Central memory CD4-positive, alpha-beta T cell (primary cell): ENCODE measurements at places on chromosomes 12 and 14.

DNA sequence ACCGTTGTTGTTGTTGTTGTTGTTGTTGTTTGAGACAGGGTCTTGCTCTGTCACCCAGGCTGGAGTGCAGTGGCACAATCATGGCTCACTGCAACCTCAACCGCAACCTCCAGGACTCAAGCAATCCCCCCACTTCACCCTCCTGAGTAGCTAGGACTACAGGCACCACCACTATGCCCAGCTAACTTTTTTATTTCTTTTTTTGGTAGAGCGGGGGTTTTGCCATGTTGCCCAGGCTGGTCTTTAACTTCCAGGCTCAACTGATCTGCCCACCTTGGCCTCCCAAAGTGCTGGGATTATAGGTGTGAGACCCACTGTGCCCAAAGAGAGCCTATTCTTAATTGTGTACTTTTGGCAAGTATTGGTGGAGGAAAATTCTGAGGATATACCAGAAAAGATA, 25.7 kb downstream of the MOK start:
- DNase-seq: no peak

GRCh38 chr12:50614167-50614759, 109.5 kb downstream of the DIP2B start:
- no peak for DNase-seq

DNA sequence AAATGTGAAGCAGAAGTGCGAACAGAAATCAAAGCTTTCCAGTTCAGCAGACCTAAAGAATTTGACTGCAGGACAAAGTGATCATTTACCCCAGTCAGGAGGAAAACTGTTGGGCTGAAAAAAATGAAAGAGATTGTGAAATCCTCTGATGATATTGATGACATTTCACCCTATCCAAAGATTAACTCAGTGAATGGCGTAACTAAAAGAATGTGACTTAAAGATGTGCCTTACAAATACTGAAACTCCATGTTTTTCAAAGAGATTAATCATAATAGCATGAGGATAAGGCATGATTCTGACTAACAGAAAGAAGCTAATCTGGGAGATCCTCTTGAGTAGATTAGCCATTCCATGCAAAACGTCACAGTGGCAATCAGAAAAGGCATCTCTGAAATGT, 225.6 kb downstream of the DUSP6 start:
- DNase-seq: no peak

GRCh38 chr12:117214797-117215196, 24.5 kb upstream of the FBXO21 start:
- no peak for DNase-seq

- DNase-seq: no peak
Measured at GRCh38 chr12:92058664-92059063, 87.0 kb downstream of the BTG1 start.

DNA sequence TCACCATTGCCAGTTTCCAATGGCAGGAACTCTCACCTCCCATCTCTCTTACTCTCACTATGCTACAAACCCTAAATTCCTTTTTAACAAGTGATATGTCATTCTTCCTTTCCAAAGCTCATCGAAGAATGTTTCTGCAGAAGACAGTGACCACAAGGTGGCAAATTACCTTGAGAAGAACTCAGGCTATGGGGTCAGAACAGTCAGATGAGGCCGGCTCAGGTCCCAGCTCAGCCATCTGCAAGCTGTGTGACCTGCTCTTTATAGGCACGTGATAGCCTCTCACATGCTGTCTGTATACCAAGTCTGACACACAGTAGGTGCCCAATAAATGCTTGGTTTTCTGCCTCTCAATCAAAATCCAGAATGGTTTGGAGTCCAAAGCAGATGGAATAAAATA, 80.7 kb downstream of the FOXN3 start:
- DNase-seq: no peak

GRCh38 chr12:124438437-124439056, 128.9 kb downstream of the NCOR2 start:
- no peak for DNase-seq

- DNase-seq: no peak
Measured at GRCh38 chr14:97477353-97477752, 680.2 kb downstream of the VRK1 start.

GRCh38 chr12:75705749-75706711, 194.6 kb upstream of the KRR1 start:
- no peak for DNase-seq

DNA sequence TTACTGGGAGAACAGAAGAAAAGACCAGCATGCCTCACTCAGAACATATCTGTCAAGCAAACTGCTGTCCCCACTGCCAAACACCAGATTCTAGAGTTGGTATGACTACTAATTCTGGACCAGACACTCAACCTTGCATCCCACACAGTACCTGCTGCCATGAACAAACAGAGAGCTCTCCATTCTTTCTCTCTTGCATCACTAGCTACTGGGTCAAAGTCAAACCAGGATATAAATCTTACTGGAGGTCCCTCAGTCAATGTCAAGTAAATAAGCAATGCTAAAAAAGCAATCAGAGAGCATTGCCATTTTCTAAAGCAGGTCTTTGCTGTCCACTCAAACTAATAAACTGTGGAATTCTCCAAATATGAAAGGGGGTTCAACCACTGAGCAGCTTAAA, 452.4 kb upstream of the SEL1L start:
- DNase-seq: no peak

DNA sequence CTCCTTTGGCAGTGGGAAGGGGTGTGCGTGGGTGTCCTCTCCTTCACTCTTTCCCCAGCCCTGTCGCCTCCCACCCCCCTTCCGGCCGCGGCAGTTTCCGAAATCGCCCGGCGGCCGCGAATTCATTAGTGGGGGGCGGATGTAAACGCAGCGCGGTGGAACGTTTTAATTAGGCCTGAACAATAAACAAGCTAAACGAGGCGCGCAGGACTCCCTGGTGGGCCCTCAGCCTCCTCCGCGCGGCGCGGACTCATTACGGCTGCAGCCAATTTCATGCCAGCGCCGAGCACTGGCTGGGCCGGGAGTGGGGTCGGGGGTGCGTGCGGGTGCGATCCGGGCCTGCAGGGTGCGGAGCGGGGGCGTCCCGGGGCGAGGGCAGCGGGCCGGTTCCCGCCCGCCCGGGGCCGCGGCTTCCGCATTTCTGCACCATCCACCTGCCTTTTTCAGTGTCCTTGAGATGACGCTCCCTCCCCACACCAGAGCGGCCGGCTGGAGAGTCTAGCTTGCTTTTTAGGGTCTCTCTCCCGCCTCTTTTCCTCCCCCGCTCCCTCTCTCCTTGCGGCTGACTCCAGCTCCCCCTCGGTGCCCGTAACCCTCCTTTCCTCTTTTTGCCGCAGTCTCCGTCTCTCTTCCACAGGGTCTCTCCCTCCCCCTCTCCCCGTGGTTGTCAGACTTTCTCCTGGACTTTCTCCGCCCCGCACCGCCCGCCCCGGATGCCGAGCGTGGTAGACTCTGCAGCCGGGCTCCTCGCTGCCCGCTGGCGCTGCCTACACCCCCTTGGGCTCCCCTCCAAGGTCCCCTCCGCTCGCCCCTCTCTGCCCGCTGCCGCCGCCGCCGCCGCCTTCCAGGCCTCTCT, at the start of gene CISTR:
CISTR (minus strand) TSS at position 644 of the 856 bp plus-strand sequence.
- DNase-seq: no peak

DNA sequence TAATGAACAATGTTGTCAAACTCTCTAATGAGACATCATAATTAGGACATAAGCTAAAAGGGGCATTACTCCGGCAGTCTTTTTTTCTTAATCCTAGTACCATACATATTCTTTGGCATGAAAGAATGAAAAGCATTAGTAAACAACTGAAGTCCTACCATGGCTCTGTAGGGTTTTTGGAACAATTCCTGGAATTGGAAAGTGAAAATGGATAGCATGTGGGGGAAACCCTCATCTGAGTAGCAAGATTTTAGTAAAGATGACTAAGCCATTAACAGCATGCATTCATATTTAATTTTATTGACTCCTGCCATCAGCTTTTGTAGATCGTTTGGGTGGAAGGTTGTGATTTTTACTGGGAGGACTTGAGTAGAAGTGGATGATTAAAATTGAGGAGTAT, 216.2 kb upstream of the PDZRN4 start:
- no peak for DNase-seq

GRCh38 chr14:71021347-71022011, 114.2 kb downstream of the PCNX1 start:
- DNase-seq: no peak

DNA sequence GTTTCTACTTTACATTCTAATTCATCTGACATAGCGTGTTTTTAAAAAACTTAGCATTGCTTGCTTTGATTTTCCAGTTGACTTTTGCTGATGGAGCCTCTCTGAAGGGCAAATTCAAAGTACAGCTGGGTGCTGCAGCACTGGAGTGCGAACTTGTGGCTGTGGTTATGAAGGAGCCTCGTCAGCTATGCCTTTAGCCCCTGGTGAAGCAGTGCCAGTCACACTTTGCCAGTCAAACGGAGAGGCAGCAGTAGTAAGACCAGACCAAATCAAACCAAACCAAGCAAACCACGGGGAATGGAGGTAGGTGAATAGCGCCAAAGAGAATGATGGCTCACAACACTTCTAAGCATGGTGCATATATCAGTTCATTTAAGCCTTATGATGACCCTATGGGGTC, 15.1 kb upstream of the SLC38A2 start:
- no peak for DNase-seq

DNA sequence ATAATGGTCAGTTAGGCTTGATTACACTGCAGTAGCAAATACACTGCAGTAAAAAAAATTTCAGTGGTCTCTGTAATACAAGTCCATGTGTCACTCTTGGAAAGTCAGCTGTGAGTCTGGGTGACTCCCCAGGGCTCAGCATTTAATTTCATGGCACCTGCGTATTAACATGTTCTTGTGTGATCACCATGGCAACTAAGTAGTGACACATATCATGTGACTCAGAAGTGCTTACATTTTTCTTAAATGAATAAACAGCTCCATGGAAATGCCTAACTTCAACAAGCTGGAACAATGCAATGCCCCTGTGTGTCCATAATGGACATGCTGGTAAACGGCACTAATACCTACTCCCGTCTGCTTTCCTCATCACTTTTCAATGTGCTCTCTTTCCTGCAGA, 88.5 kb upstream of the ANO4 start:
- no peak for DNase-seq

DNA sequence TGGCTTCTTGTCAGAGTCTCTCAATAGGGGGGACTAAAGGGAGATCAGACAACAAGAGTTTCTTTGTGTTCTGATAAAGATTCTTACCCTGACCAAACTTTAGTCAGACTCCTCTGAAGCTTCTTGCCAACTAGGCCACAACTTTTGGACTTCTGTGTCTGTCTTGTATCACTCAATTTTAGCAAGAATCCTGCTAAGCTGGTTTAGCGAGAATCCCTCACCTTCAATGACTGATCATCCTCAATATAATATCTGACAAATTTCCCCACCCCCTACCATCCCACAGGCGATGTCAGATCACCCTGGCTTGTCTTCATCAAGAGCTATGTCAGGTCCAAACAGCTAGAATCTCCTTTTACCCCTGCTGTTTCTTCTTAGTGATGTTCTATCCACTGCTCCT, 215.2 kb downstream of the RASSF9 start:
- DNase-seq: no peak

DNA sequence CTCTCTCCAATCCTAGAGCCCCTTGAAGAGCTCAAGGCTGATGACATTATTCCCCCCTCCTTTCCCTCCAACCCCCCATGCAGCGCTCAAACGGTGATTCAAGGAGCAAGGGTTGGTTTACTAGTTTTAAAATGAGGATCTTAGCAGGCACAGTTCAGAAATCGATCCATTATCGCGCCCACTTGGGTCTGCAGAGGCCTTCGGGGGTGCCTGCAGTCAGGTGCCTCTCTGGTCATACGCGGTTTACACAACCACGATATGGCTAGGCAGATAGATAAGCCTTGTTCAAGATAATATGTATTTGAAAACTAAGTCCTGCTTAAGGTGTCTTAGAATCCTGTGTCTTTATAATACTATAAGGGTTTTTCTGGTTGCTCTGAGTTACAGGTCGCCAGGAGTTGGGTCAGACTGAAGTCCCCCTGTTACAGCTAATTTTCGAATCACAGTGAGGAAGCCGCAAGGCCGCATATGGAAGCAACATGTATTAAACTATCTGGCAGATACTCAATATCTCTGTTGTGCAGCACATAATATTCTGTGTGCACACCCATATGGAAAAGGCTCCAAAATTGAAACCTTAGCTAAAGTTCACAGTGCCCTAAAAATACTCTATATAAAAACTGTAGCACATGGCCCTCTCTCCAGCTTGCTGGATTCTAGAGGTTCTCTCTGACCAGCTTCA, 10.0 kb downstream of the BHLHE41 start:
- DNase-seq: no peak

GRCh38 chr14:26088275-26088674, 509.6 kb downstream of the NOVA1 start:
- no peak for DNase-seq

DNA sequence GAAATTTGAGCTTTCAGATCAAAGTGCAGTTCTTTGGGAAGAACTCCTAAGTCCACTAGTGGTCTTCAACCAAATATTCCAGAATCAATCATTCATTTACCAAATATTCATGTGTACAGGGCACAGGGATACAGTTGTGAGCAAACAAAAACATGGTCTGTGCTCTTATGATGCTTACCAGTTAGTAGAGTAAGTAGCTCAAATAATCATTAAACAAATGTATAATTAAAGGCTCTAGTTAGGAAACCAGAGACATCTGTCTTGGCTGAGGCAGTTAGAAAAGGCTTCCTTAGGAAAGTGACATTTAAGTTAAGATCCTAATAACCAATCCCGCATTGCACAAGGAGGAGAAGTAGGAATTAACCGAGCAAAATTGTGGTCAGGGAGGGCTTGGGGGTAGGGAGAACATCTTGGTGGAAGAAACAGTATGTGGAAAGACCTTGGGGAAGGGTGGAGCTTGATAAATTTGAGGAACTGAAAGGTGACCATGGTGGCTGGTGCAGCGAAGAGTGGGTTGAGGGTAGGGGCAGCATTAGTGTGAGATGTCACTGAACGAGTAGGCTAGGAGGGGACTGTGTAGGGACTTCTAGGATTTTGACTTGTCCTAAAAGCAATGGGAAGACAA, 40.0 kb downstream of the PEBP1 start:
- no peak for DNase-seq

- no peak for DNase-seq
Measured at GRCh38 chr12:66900616-66901015, 221.7 kb upstream of the GRIP1 start.

DNA sequence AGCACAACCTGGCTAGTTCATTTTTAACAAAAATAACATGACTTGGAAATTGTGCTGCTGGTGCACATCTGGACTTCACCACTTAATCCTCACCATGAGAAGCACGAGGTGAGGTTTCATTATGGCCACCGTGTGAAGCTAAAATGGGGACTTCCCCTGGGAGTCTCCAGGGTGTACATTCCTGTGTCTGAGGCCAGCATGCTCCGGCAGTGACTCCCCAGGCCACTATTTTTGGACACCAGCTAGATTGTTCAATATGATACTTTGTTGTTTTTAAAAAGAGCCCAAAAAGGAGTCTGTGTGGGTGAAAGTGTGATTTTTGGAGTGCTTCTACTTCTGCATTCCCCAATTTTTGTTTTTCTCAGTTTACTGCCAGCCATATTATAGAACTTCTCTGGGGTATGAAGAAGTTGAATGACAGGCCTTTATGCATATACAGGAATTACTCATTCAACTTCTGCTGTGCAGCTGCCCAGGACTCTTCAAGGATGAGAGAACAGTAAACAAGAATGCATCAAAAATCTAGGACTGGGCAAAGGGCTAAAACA, 16.9 kb upstream of the AICDA start:
- no peak for DNase-seq
